ENCODE measurements at places on chromosomes 5 and 9.
A peak's percentile ranks its signal among the peaks of the same experiment; 100 is the strongest.

DNA sequence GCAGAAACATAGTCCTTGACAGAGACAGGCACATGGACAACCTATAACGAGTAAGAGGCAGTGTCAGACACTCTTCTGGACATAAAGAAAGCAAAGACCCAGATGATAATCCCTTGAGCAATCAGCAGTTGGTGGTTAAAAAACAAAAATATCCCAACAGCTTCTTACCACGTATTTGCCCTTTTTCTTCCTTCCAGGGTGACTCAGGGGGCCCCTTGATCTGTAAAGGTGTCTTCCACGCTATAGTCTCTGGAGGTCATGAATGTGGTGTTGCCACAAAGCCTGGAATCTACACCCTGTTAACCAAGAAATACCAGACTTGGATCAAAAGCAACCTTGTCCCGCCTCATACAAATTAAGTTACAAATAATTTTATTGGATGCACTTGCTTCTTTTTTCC lies 9.5 kb downstream of the GZMK start:
- DNase-seq, result no peak

DNA sequence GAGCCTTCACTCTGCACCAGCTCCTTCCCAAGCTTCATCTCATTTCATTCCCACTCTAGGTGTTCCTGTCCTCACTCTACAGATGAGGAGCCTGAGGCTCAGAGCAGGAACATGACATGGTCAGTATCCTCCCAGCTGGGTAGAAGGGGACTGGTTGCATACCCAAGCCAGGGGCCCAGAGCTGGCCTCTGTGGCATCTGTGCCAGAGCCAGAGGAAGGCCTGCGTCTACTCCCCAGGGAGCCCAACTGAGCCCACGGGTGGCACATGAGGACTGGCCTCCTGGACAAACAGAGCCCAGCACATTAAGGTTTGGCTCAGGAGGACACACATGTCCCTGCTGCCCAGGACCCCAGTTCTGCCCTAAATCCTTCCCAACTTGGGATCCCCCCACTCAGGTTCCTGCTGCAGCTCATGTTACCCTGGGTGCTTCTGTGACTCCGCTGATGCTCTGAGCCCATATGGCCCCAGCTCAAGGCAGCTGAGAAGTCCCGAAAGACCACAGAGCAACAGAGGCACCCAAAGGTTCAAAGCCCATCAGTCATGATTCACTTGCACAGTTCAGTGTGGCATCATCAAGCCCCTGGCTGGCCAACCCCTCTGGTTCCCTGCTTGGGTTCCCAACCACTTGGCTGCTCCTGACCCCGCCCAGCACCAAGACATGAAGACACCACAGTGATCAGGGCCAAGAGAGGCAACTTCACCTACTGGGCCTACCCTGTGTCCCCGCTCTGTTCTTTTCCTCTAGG lies 8.5 kb upstream of the NEURL1B start:
- no peak for DNase-seq

- DNase-seq, result no peak
These were observed 3.8 kb downstream of the MIGA2 start for GRCh38 chr9:129040113-129040643.

DNA sequence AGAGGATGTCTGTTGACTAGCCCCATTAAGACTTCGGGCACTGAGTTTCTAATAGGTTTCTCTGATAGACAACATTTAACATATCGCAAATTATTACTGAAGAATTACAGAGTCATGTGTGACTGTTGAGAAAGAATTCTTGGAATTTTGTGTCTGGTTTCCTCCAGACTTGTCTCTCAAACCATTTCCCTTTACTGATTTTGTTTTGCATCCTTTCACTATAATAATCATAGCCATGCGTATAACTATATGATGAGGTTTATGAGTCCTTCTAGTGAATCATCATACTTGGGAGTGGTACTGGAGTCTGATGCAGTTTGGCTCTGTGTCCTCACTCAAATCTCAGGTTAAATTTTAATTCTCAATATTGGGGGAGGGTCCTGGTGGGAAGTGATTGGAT lies 27.0 kb downstream of the ZNF169 start:
- no peak for DNase-seq

GRCh38 chr9:82363198-82363597 lies 374.6 kb downstream of the SPATA31D1 start:
- DNase-seq, result no peak

DNA sequence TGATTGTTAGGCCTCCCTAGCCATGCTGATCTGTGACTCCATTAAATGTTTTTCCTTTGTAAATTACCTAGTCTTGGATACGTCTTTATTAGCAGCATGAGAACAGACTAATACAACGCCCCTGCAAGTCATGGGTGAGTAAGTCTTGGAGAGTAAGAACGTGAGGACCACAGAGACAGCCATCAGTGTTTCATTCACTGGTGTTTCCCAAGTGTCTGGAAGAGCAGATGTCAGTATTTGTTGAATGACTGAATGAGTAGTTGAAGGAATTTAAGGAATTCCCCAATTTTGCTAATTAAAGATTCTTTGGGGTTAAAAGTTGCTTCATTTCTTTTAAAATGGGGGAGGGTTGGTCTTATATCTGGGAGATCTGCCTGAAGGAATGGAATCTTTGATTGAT lies 178.8 kb downstream of the TRIO start:
- no peak for DNase-seq

DNA sequence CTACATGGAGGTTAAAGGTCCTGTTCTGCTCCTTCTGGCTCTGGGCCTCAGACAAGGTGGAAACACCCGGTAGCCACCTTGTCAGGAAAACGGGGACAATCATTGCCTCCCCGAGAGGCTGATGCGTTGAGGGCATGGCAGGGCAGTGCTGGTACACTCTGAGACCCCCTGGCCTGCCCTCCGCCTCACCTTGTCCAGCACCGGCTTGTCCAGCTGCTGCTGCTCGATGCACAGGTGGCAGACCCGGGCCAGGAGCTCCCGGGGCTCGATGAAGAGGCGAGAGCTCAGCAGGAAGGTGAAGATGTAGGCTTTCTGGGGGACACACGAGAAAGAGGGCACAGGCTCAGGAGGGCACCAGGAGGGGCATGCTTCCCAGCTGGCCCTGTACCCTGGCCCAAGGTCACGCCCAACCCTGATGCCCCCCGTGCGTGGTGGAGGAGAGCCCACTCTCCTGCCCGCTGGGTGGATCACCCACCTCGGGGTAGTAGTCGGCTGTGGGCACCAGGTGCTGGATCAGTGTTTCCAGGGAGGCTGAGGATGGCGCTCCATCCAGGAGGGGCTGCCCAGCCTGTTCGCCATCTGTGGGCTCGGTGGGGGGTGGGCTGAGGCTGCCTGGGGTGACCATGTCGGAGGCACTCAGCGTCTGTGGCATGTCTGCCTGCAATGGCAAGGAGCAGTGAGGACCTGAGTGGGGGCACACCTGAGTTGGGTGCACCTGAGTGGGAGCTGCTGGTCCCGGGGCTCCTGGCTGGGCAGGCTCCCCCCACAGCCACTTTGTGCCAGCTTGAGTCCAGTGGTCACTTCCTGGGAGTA lies 66.0 kb upstream of the RNF130 start:
- DNase-seq, result no peak

DNA sequence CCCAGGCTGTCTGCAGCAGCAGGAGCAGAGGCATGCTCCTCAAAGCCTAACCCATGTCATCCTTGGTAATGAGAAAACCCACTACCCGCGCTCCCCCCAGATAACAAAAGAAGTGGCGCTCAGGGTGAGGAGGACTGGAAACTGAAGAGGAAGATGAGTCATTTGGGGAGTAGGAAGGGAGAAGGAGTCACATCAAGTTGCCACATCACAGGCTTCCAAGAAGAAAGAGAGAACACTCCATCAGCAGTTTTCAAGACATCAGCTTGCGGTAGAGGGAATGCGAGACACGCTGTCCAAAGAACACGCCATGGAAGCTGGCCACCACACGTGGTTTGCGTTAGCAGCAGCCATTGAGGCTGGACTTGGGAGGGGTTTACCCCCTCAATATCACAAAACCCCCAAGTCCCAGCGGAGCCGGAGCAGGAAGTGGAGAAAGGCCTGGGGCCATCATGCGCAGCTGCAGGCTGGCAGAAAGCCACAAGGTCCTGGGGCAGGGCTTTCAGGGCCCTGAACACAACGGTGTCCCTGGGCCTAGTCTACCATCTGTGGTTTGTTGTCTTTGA lies 41.5 kb downstream of the SH3PXD2B start:
- DNase-seq, result peak; percentile 78

DNA sequence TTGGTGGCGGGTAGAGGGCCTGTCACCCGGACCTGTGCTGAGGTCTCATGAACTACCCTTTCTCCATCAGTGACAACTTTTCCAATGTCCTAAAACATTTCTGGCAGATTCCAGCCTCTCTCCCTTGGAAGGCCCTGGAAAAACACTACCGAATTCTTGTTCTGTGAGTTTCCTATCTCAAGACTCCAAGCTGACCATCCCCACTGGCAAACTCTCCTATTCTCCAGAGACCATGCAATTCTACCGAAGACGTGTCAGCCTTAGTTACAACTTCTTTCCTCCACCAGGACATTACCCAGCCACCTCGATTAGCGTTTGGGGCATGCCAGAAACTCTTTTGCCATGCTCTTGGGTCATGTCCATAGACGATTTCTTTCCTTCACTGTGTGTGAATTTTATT lies 26.8 kb upstream of the GABRP start:
- no peak for DNase-seq

All from pons (tissue), 1 donor.